ENCODE measurements at places on chromosomes 3 and 15.

DNA sequence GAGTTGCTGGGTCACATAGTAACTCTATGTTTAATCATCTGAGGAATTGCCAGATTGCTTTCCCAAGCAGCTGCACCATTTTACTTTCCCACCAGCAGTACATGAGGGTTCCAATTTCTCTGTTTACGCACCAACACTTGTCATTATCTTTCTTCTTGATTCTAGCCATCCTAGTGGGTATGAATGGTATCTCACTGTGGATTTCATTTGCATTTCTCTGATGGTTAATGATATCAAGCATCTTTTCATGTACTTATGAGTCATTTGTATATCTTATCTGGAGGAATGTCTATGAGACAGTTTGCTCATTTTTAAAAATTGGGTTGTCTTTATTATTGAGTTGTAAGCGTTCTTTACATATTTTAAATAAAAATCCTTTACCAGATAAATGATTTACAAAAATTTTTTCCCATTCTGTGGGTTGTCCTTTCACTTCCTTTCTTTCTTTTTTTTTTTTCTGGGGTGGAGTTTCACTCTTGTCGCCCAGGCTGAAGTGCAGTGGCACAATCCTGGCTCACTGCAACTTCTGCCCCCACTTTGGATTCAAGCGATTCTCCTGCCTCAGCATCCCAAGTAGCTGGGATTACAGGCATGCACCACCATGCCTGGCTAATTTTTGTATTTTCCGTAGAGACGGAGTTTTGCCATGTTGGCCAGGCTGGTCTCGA is 8.9 kb upstream of the SGO1 start:
- DNase-seq, result peak; percentile 16

GRCh38 chr15:63417721-63418120 is 36.1 kb upstream of the CA12 start:
- no peak for DNase-seq

DNA sequence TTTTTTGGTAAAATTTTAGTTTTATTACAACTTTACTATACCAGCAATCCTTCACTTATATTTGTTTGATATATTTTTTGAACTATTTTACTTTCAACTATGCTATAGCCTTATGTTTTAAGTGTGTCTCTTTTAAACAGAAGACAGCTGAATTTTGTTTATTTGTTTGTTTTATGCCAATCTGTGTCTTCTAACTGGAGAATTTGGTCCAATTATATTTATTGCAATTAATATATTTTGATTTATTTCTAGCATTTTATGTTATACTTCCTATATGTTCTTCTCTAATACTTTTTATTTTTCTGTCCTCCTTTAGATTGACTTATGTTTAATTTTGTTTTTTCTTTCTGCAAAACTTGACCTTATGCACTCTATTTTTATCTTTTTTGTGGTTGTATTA is 4.9 kb upstream of the MME start:
- DNase-seq, result no peak

DNA sequence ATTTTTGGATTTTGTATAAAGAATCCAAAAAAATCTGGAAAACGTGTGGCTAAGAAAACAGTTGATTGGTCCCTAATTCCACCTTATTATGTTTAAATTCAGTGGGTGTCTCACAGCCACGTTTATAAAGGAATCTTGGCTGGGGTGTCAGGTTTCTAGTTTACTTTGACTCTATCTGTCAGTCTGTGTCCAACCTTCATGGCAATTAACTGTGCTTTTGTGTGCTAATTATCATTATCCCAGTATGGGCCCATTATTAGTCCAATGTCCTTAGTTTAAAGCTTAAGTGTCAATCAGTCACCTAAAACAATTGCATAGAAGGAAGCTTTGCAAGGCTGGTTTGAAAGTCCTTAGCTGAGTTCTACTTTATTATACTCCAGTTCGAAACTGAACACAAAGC is 3.7 kb upstream of the CNTN4 start:
- no peak for DNase-seq

DNA sequence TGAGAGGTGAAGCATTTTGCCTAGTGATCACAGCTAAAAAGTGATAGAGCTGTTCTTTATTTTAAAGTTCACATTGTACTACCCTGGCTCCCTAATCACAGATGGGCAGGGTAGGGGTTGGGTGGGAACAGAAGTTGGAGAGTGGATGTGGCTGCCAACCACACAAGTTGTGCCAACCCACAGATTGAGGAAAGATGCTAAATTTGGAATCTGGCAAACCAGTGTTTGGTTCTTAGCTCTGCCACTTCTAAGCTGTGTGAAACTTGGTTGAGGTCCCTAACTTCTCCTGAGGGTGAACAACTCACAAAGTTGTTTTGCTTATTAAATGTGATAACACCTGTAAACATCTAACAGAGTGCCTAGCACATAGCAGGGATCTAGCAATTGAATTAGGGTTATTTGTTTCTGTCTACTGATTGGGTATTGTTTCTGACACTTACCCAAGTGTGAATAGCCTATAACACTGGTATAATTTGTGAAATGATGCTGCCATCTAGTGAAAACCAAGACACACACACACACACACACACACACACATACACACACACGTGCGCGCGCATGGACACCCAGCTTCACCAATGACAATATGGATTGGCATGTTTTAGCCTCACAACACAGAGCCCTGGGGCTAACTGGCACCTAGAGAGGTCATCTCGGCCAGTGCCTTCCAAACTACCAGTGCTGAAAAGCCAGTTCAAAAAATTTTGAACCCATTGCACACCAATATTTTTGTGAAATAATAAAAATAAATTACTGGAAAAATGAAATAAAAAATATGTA is 25.3 kb downstream of the ADGRG7 start:
- DNase-seq, result peak; percentile 50

- DNase-seq, result no peak
These were observed 496 bp downstream of the TF start for GRCh38 chr3:133746712-133747066.

DNA sequence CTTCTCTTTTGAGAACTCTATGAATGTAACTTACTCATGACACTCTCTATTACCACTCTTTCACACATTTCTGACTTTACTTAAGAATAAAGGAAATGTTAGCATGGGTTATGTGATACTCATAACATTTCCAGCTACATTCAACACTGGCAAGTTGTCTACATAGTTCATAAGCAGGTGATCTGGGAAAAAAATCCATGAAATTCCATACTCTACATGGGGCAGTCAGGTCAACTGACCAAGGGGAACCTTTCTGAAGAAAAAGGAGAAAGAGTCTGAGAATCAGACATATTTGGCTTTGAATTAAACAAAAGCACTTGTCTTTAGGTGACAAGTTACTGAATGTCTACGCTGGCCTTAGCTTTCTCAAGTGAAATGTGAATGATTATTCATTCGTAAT is 329.1 kb upstream of the ROBO1 start:
- no peak for DNase-seq
